ENCODE measurements at places on chromosomes 1 and 21.

DNA sequence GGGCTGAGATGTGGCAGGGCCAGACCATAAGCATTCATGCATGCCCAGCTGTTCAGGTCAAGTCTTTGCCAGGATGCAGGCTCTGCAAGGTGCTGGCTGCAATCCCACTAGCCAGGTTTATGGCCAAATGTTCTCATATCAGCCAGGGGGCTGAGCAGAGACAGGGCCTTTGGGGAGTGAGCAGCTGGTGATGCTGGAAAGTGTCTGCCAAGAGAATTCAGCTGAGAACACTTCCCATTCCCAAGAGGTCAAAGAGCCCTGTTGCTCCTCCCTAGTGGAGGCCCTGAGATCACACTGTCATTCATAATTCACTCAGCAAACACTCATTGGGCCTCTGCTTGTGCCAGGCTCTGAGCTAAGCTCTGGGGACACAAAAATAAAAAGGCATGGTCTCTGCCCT, 150.3 kb downstream of the DMRTA2 start:
- no peak for DNase-seq

DNA sequence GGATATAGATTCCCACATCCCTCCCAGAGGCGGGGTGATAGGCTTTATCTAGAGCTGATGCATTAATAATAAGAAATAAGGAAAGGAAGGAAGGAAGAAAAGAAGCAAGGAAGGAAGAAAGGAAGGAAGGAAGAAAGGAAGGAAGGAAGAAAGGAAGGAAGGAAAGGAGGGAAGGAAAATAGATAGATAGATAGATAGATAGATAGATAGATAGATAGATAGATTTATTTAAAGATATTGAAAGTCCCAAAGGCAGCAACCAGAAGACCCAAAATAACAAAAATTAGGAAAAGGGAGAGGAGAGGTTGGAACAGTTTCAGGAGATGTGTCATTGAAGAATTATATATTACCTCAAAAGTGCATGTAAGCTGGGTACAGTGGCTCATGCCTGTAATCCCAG, 12.2 kb upstream of the SLC26A9 start:
- no peak for DNase-seq

- no peak for DNase-seq
Measured at GRCh38 chr21:38491536-38491935, 6.7 kb downstream of the ERG start.

DNA sequence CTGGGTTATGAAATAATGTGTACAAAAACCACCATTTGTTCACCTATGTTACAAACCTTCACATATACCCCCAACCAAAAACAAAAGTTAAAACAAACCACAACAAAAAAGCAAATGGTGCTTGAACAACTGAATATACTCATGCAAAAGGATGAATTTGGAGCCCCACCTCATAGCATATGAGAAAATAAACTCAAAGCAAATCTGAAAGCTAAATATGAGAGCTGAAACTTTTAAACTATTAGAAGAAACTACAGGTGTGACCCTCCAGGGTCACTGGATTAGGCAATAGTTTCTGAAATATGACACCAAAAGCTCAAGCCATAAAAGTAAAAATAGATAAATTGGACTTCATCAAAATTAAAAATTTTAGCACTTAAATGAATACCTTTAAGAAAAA, 215.5 kb upstream of the CHRM3 start:
- no peak for DNase-seq

DNA sequence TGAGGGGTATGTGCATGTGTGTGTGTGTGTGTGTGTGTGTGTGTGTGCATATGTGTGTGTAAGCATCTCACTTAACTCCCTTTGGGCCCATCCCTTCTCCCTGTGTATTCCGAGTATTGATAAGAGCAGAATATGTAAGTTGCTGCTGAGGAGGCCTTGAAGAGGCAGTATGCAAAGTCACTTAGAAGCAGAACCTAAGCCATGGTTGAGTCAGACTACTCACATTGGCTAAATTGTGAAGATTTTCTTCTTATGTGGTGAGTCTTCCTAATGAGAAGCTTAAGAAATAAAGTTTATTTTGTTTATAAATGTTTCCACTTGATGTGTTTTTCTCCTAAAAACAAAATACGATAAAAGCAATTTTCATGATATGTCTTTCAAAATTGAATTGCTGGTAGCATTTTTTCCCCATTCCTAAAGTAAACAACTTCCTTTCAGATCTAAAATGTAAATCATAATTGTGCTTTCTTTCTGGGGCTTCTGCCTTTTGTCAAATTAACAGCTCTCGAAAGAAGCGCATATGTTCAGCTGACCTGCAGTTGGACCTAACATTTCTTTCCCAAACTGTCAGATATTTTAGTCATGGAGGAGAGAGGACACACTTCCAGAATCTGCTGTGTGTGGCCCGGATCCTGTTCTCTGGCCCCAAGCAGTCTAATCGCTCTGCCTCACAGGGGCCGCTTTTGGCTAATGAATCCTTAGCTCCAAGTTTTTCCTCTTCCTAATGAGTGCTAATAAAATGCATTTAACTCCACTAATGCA, 284.0 kb downstream of the DUSP10 start:
- no peak for DNase-seq

DNA sequence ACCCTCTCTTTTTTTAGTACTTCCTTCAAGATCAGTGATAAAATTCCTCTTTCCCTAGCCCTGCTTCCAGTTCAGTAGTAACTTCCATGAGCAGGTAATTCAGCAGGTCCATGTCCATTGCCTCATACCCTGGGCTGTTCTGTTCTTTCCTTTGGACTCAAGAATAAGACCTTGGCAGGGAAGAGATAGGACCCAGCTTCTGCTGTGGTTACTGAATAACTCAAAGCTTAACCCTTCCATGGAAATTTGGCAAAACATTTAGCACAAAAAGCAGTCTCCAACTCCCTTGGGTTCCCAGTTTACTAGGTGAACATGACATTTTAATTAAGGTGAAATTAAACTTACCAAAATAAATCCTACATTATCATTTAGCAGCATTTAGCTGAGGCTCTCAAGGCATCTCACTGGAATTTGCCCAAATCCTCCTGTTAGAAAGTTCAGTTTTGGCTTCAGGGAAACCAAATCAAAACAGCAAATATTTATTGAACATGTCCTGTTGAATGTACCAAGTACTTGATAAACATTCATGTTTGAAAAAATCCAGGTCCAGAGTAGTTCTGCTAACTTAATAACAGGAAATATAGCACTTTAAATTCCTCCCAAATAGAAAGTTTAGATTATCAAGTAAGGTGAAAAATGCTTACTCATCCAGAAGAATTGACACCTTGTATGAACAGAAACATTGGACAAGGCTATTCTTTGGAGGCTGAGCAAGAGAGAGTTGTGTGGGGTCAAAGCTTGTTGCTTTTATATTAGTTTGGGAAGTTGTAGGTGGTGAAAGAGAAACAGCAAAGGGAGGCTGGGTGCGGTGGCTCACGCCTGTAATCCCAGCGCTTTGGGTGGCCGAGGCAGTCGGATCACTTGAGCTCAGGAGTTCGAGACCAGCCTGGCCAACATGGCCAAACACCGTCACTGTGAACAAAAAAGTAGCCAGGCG, 8.4 kb upstream of the SERPINC1 start:
- DNase-seq = no peak
